Effector CD4-positive, alpha-beta T cell (primary cell): ENCODE measurements at places on chromosomes 6 and 20.
A peak's percentile ranks its signal among the peaks of the same experiment; 100 is the strongest.

DNA sequence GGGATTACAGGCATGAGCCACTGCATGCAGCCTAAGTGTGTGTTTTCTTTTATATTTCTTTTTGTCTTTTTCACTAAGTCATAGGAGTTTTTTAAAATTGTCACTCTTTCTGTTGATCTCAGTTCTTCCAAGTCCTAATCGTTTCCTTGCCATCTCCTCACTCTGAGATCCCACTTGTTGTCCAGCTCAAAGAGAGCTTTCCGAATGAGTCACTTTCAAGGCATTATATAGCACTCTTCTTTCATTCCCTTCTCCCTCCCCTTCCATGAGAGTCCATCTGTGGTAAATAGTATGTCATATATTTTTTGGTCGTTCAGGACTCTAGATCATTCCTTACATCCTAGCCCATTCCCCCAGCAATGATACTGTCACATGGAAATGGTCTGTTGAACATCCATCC lies 4.3 kb downstream of the VAPB start:
- DNase-seq = no peak

- DNase-seq = no peak
Measured at GRCh38 chr6:111884068-111884467, 10.8 kb upstream of the FYN start.

DNA sequence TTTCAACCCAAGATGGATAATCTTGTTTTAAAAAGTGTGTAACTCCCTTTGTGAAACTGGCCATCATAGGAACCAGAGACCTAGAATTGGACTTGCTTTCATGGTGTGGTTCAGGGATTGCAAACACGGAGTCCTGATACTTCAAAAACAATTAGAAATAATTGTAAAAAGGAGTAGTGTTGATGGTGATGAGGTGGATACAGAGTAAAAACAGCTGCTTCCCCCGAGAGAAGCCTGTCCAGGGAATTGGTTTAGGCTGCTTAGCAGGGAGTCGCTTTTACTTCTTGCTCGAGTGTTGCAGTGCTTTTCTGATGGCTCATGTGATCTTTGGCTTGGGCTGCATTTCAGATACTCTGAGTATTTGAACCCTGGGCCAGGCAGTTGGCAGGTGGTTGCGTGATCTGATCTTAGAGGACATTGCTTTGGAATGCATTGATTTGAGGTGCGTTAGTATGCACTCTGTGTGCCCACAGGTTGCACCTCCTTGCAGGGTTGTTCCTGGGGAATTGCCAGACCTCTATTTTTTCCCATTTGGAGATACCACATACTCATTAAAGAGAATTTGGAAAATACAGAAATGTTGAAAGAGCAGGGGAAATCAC lies 19.5 kb downstream of the KIF3B start:
- no peak for DNase-seq

GRCh38 chr6:105994591-105995390 lies 91.3 kb upstream of the PRDM1 start:
- DNase-seq = peak; percentile 26

- DNase-seq = no peak
Measured at GRCh38 chr6:160254467-160255312, 3.9 kb downstream of the SLC22A2 start.

GRCh38 chr20:45218124-45218523 lies 3.0 kb upstream of the SEMG2 start:
- no peak for DNase-seq

DNA sequence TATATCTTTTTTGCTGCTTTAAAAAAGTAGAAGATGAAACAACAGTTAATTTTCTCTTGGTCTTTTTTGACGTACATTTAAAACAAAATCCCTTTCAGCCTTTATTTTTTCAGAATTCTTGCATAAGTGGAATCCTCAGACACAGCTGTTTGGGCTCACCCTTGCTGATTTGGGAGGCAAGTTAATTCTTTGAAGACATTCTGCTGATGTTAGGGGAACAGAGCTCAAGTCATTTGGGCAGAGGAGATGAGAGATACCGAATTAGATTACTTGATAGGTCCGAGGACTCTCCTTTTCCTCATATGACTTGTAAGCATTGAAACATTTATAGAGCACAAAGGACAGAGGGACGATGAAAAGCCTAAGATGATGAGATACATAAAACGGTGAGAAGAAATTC lies 567.9 kb upstream of the CITED2 start:
- no peak for DNase-seq

- no peak for DNase-seq
Measured at GRCh38 chr6:88761237-88762031, 202.0 kb downstream of the RNGTT start.

- DNase-seq = no peak
Measured at GRCh38 chr6:161128230-161128629, 136.7 kb downstream of the MAP3K4 start.

DNA sequence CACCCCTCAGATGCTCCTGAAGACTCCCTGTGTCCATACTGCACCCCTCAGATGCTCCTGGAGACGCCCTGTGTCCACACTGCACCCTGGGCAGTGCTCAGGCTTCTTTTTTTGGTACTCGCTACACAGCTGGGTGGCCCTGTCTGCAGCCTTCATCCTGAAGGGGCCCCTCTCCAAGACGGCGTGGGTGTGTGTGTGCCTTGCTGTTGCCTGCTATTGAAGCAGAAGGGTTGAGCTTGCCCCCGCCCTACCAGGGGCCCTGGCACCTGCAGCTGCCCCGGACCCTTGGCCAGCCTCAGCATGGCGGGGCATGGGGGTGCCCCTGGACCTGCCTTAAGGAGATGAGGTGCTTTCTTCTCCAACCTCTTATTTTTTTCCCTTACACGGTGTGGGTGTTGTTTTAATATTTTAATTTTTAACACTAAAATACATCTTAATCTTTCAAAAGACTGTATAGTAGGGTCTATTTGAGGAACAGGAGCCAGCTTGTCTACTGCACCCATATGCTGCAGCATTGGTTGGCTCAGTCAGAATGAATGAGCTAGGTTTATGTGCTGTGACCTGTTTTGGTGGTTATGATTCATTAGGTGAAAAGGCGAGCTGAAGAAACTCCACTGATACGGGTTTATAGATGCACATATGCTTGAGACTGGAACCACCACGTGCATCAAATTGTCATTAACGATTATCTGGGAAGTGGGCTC lies 135.9 kb downstream of the AGPAT4 start:
- DNase-seq = no peak

GRCh38 chr20:4720041-4720976 lies 1.4 kb upstream of the PRND start:
- DNase-seq = peak; percentile 67

- DNase-seq = no peak
Measured at GRCh38 chr6:120278689-120279396, 929.3 kb upstream of the MAN1A1 start.

GRCh38 chr20:62197801-62198200 lies 15.0 kb downstream of the MTG2 start:
- no peak for DNase-seq

DNA sequence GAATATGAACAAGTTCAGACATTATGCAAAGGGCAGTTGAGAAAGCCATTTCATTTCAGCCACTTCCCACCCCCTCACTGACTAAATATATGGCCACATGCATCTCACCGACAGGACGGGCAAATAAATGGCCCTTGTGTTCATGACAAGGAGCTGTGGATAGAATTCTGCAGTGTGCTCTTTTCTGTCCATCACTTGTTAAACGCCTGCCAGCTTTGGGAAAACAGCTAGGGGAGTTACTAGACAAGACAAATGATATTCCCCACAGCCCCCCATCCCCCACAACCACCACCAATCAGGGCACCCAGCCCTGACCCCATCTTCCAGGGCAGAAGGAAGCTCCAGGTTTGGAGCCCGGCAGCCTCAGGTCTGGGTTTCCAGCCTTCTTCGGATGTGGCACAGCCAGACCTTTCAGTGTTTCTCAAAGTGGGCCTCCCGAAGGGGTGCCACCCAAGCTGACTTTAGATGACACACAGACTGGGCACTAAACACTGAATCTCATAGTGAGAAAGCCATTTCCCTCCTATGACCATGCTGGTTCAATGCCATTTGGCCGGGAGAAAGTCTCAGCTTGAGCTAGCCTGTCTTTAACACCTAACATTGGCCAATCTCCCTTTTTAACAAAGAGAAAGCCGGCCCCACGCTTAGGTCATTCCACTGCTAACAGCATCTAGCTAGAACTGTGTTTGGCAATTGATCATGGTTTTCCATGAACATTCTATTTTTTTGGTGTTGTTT lies 4.0 kb upstream of the RIPOR3 start:
- no peak for DNase-seq

DNA sequence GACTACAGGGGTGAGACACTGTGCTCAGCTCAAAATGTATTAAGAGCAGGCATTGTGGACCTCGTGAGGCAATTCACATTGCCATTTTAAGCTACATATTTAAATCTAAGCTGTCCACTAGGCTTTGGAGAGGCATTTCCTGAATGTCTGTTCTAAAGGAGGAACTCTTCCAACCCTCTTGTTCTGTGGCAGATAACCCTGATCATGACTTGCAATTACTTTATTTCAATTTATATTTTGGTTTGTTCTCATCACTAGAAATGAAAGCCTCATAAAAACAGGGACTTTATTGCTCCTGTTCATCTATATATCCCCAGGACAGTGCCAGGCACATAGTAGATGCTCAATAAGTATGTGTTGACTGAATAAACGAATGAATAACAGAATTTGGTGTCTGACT lies 84.0 kb upstream of the SALL4 start:
- DNase-seq = no peak

- no peak for DNase-seq
Measured at GRCh38 chr6:136822046-136822375, 381 bp upstream of the PEX7 start.

DNA sequence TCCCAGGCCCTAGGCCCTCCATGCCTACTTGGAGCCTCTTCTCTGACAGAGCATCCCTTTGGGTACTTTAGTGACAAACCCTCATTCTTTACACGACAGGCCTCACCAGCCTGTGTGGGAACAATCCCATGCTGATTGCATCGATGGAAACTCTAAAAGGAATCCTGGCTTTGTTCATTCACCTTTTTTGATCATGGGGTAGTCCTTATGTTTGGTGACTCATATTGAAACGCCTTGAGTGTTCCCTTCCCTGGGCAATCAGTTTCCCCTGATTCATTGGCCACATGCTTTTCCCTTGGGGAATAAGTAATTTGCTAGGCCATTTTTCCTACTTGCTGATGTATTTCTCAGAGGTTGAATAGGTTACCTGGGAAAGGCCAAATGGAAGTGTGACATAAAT lies 14.7 kb upstream of the TNFAIP3 start:
- DNase-seq = no peak

GRCh38 chr6:131982740-131983259 lies 31.6 kb upstream of the CCN2 start:
- DNase-seq = no peak
